Sciatic nerve (tissue), 2 donors: ENCODE measurements at places on chromosomes 5 and 9. TPM values are rescaled to one million over a fixed set of nuclear protein-coding genes. Genes with fewer than 3 reads are reported as not detected.
A peak's percentile ranks its signal among the peaks of the same experiment; 100 is the strongest.

- peak; percentile 42 for DNase-seq
Observed at GRCh38 chr5:388266-389196, 54.4 kb upstream of the EXOC3 start.

Gene ANKRD31
- total RNA-seq = 0.53 TPM

GRCh38 chr9:38318759-38319495, 73.6 kb upstream of the ALDH1B1 start:
- no peak for DNase-seq

GRCh38 chr5:89120719-89121118, 237.7 kb upstream of the MEF2C start:
- DNase-seq = no peak

DNA sequence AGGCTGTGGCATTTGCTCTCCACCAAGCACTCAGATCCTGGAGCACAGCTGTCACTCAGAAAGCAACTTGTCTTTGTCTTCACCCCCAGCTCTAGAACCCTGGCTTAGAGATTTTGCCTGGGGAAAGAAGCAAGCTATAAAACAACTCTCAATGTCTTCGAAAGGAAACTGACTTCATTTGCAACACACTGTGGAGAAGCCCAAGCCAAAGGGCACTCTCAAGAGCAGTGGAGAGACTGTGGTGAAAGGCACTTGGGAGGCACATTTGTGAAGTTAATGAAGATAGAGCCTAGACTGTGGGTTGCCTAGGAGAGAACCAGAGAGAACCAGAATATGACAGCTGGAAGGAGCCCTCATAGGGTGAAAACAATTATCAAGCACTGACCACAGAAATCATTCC, 103.4 kb downstream of the CFAP95 start:
- no peak for DNase-seq

GRCh38 chr5:155625897-155626543, 612.5 kb downstream of the KIF4B start:
- no peak for DNase-seq

- no peak for DNase-seq
Observed at GRCh38 chr5:43314724-43315123, 1.5 kb upstream of the HMGCS1 start.

Gene INSL4
- total RNA-seq = not detected

DNA sequence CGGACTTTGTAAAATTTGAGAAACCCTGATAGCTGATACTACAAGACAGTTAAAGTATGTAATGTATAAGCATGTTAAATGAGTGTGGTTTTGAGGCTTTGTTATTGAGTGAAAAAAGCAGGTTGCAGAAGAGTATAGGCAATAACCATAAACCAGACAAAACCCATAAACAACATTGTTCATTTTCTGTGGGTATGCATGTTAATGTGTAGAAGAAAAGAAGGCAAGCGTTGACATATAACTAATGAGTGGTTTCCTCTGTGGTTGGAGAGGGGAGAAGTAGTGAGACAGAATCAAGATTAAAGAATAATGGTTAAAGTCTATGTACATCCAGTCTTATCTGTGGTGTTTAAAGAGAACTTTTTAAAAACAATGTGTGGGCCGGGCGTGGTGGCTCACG, 26.2 kb downstream of the RAD23B start:
- no peak for DNase-seq

Gene IRX4
- not detected for total RNA-seq

DNA sequence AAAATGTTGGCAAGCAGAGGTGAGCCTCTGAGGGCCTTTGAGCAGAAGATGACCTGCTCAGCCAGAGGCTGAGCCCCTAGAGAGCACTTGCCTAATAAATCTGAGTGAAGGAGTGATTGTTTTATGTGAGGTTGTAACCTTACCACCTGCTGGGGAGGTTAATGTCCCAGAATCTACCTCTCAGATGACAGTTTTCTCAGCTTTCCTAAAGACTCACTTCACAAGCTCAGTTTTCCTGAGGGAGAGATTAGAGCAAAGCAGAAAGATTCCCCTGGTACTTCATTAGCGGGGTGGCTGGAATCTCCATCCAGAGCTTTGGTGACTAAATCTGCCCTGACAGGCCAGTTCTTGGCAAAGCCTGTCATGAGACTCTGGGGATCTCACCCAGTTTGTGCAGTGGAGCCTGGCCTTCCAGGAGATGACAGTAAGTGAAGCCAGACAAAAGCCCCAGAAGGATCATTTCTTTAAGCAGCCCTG, 48.8 kb upstream of the GALNT10 start:
- no peak for DNase-seq

DNA sequence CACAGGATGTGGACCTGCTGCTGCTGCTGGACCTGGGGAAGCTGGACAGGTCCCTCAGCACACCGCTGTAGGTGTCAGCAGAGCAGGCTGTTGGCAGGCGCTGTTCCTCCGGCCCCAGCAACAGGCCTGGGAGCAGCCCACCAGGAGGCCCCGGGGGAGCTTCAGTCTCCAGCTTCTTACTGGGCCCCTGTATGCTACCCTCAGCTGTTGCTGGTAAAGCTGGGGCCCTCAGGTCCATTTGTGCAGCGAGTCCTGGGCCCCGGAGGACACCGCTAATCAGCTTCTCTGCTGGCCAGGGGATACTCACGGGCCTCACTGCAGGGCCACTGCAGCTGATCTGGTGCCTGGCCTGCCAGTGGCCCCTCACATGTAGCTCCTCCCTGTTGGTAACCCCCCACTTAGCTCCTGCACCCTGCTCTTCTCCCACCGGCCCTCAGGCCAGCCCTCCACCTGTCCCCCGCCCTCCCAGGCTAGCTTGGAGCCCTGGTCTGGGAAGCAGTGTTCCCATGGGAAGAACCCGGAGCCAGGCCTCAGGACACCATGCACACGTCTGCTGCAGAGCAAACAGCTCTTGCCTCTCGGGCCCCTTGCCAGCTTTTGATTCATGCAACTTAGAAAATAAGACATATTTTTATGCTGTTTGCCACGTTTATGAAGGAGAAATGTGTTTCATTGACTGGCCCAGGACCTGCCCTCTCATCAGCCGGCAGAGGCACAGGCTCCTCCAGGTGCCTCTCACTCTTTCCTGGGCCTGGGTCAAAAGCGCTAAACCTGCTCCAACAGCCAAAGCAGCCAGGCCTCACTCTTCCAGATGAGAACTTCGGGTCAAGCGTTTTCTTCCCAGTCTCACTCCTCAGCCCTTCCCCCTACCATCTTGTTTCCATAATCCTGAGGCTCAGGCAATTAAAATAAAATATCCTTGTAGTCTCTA, 61.0 kb upstream of the ADAMTS2 start:
- no peak for DNase-seq

Gene C6
- 6.1 TPM for total RNA-seq

GRCh38 chr9:99031994-99032393, 72.9 kb upstream of the TGFBR1 start:
- DNase-seq = no peak

GRCh38 chr9:99851500-99851822, 29.8 kb downstream of the NR4A3 start:
- no peak for DNase-seq

DNA sequence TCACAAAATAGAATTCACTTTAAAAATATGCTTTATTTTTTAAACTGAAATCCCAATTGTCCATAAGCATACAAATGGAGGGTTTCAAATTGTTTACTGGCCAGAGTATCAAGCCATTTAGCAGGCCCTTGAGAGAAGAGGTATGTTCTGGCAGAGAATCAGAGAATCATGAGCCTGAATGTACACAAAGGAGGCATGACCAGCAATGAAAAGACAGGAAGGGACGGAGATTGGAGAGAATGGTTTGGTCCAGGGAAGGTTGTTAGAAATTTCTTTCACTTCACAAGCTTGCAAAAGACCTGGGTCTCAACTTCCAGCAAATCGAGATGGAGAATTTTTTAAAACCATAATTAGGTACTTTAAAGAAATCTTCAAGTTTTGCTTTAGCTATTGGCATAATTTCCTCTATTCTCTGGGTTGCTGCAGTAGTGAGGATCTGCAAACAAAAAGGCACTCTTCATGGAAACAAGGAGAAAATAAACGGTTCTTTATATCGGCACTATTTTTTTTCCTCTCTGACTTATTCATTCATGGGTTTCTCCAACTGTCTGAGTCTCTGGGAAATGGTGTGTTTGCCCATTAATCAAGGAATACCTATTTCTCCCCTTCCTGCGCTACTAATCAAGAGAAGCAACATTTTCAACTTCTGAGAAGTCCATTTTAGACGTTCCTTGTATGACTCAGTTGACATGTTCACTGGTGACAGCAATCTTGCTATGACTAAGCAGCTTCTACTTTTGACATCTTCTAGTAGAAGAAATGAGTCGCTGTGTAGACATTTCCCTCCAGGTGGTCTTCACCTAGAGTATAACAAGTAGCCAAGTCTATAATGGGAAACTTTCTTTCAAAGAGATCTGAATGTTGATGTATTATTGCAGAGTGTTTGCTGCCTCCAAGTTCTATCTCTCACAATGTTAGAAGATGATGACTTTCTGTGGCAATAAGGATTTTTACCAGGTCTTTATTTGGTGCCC, 23.1 kb upstream of the ERCC6L2 start:
- no peak for DNase-seq

- no peak for DNase-seq
Observed at GRCh38 chr9:72129271-72130156, 19.7 kb upstream of the GDA start.

DNA sequence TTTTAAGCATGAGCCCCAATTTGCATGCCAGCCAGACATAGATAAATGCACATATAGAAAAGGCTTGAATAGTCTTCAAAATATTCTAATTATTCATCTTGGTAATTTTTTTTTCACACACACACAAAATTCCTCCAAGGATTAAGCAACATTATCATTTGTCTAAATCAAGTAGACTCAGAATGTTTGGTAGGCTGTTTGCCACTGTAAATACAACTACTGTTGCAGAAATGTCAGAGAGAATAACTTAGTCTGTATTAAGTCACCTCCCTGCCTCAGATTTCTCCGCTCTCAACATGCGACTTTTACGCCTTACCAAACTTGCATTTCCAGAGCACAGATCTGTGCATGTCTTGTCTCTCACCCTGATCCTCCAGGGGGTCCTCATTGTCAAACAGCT, 265.6 kb upstream of the C9orf72 start:
- no peak for DNase-seq

GRCh38 chr5:96226941-96227552, 206.0 kb downstream of the PCSK1 start:
- peak; percentile 61 for DNase-seq

Gene SMAD5
- total RNA-seq = 114 TPM

DNA sequence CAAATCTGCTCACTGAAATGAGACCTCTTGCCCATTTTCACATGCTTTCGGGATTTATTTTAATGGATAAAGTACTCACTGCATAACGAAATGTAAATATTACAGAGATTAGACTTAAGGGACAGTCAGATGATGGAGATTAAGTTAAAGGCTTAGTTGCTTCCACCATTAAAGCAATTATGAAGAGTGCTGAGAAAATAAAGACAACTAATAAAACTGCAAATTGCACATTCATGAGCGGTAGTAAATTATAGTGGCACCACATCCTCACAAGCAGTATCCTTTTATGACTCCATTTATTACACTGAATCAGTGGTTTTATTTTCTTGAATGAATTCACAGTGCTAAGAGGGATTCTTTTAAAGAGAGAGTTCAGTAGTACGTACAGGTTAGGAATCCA, 76.2 kb upstream of the TMED7 start:
- DNase-seq = no peak

Gene FCN1
- total RNA-seq = 16.1 TPM

DNA sequence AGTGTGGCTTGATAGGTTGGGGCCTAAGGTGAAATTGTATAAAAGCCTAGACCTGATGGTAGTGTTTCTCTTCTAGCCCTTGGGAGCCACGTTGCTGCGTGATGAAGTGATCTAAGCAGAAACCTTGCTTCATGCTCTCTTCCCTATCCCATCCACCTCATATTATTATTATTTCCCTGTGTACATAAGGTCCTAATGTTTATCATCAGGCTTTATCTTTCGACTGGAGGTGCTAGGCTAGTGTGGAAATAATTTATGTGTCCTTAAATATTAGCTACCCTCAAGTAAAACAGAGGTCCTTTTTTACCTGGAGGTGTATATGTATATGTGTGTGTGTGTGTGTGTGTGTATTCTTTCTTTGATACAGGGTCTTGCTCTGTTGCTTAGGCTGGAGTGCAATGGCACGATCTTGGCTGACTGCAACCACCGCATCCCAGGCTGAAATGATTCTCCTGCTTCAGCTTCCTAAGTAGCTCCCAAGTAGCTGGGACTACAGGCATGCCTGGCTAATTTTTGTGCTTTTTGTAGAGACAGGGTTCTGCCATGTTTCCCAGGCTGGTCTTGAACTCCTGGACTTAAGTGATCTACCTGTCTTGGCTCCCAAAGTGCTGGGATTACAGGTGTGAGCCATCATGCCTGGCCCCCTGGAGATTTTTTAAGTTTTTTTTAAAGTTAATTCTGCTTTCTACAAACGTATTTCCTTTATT, 3.7 kb downstream of the UGCG start:
- no peak for DNase-seq

Gene PCDH1
- total RNA-seq = 36.4 TPM

DNA sequence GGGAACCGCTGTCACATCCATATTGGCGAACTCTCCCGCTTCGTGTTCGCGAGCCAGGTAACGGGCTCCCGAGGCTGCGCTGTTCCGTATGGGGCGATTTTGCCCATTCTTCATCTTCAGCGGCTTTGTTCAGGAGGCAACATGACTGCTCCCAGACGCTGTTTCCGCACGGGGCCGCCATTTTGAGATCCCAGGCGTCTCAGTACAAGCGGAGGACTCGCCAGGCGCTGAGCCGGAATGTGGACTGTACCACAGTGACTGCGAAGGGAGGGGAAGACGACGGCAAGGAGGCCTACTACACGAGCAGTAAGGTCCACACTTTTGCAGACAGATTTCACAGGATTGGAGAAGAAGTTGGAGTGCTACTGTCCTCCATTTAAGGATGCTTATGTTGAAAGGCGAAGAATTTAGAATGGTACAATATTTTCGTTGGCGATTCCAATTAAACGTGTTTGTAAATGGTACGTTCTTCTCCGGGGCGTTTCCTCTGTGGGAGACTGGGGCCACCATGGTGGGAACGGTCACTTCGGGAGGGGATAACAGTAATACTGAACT, 41.6 kb upstream of the ZNF300 start:
- peak; percentile 90 for DNase-seq

- DNase-seq = peak; percentile 30
Observed at GRCh38 chr5:173673295-173674101, 57.0 kb upstream of the BOD1 start.

DNA sequence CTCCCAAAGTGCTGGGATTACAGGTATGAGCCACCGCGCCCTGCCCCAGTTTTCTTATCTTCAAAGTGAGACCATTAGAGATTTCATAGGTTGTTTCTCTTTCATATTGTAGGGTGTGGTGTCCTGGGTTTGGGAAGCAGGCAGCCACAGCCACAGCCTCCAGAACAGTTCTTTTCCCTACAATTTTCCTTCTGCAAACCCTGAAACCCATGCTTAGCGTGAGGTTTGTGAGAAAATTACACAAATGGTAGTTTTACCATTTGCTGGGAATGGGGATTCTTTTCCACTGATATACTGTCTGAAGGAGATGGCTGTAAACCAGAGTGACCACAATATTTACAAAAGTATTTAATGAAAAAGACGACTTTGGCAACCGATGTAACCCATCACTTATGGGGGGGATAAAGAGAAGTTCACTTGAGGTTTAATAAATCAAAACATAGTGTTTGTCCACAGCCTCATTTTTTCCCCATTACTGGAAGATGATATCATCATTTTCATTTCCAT, 26.7 kb upstream of the ECM2 start:
- no peak for DNase-seq

Gene CCL28
- total RNA-seq = 10.4 TPM

GRCh38 chr5:107676702-107677101, 6.0 kb upstream of the EFNA5 start:
- no peak for DNase-seq

- DNase-seq = peak; percentile 76
Observed at GRCh38 chr9:4741365-4742089, 525 bp upstream of the AK3 start.

Gene HEMGN
- total RNA-seq = 6.4 TPM

GRCh38 chr5:132540764-132541163, 2.6 kb downstream of the IL5 start:
- DNase-seq = no peak

Gene CCDC192
- 1.2 TPM for total RNA-seq
